ENCODE measurements at places on chromosomes 5 and 9. TPM values are rescaled to one million over a fixed set of nuclear protein-coding genes. Genes with fewer than 3 reads are reported as not detected.

The SLC28A3 gene
- polyA plus RNA-seq: 0.42 TPM

The LHX2 gene
- polyA plus RNA-seq: 0.11 TPM

The SLC45A2 gene
- not detected for polyA plus RNA-seq

The IQGAP2 gene
- 0.01 TPM for polyA plus RNA-seq

DNA sequence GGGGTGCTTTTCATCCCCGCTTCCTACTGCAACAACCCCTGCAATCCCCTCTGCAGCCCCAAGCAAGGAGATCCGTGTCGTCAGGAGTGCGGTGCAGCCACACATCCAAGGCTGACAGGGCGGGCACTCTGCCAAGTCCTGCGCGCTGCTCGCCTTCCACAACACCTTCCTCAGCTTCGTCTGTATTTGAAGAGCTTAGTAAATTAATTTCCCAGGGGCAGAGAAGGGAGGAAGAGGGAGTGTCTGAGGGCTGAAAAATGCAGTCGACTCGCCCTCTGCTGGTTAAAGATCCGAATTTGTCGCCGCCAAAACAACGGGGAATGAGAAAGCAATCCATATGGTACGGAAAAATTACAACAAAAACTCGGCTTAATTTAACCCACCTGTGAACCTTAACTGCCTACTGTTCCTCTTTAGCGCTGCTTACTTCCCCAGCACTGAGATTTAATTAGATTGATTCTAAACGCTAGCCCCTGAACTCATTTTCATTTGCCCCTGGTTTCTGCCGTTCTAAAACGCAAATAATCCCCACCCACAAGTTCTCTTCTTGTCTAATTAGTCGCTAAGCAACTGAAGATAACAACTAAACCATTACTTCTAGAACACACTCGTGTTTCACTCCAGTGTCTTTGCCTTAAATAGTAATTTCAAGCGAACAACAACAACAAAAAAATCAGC, 10.9 kb upstream of the PCDHB1 start:
- DNase-seq: no peak

- no peak for DNase-seq
Observed at GRCh38 chr9:91214867-91215266, 146.9 kb downstream of the AUH start.

DNA sequence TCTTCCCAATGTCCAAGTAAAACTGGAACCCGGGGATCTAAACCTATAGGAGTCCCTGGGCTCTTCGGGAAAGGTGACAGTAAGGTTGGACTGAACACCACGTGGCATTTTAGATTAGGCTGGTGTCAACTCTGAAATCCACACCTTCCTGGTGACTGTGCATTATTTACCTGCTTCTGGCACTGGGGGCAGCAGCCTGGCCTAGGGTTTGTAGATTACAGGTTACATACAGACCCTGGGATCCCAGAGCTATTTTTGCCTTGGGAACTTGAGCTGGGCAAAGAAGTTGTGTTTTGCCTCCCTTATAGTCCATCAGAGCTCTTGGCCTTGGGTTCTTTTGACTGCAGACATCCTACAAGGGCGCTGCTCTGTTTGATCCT, 173.2 kb downstream of the DAB2IP start:
- DNase-seq: no peak

- DNase-seq: no peak
Observed at GRCh38 chr5:135821061-135821801, 13.2 kb upstream of the SLC25A48 start.
